ENCODE measurements at places on chromosomes 2 and 18.

- DNase-seq: no peak
These were observed 28.1 kb upstream of the ACTR3 start for GRCh38 chr2:113861740-113862139.

GRCh38 chr2:159936471-159936870, 125.9 kb downstream of the PLA2R1 start:
- no peak for DNase-seq

GRCh38 chr18:75582940-75583339, 155.4 kb upstream of the SMIM21 start:
- no peak for DNase-seq

DNA sequence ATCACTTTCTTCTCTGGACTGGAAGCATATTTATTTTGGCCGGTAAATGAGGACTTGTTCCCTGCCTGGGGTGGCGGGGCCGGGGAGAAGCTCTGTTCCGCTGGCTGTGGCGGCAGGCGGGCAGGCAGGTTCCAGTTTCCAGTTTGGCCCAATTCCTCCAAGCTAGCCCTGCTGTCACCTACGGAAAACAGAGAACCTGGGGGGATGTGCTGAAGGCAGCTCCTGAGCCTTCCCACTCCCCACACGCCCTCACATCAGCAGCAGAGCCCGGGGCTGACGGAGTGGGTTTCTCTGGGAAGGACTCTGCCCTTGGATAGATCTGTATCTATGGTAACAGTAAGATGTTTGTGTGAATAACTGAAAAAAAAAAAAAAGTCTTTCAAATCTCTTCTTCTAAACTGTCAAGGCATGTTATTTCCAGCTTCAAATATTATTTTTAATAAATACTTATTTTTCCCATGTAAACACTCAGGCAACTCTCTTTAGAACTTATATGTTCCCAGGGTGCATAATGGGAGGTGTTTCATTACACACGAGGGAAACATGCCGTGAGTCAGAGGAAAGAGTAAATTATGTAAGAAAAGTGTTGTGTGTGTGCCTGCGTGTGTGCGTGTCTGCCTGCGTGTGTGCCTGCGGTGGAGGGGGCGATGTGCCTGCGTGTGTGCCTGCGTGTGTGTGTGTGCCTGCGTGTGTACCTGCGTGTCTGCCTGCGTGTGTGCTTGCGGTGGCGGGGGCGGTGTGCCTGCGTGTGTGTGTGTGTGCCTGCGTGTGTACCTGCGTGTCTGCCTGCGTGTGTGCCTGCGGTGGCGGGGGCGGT, 116.1 kb upstream of the ZNF516 start:
- no peak for DNase-seq

- no peak for DNase-seq
These were observed 76.6 kb upstream of the LPIN2 start for GRCh38 chr18:3089579-3089978.

GRCh38 chr2:126714191-126714965, 58.4 kb downstream of the GYPC start:
- DNase-seq: no peak

DNA sequence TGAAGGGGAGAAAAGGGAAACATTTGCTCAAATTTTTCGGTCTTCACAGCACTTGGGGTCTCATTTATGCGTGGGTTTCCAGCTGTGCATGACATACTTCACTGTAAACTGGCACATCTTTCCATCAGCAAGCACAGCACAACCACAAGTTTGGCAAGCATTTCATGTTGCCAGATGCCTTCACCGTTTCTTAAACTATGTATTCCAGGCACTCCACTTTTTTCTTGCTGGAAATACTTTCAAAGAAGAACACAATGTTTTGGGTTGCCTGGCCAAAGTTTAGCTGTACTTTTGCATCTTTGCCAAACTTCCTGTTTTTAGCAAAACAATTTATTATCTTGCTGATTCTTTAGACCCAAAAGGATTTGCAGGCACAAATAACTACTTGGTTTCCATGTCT, 194.6 kb upstream of the MEIS1 start:
- no peak for DNase-seq

GRCh38 chr2:128159437-128159836, 68.4 kb downstream of the UGGT1 start:
- DNase-seq: no peak

DNA sequence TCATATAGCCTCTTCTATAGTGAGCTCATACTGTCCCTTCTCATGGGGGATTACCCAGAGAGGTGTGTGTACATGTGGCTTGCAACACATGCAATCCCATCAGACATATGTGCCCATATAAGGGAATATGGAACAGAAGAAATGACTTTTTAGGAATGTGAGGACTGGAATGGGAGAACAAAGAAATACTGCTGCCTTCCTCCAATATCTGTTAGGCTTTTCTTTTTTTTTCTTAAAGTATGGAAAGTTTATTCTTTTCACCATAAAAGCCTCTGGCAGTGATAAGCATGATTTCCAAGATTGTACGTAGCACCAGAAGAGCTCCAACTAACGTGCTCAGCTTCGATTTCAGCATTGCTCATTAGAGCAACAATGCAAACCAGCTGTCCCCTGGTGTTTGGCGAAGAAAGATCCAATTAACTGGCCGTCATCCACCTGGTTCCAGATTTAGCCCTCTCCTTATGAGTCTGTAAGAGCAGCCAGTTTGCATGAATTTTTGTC, 113.6 kb downstream of the ADCYAP1 start:
- no peak for DNase-seq

DNA sequence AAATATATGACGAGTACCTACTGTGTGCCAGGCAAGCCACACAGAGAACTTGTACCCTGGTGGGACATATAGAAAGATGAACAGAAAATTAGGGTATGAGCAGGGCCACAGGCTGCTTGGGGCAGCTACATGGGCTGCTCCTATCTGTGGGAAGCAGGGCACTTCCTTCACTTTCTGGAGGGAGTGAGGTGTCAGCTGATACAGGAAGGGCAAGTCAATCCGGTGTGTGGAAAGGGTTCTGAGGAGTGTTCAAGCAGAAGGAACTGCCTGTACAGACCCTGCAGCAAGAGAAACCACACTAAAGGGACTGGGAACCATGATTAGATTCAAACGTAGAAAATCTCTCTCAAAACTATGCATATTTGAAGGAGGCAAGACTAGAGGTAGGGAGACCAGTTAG, 58.6 kb upstream of the BCL11A start:
- no peak for DNase-seq

DNA sequence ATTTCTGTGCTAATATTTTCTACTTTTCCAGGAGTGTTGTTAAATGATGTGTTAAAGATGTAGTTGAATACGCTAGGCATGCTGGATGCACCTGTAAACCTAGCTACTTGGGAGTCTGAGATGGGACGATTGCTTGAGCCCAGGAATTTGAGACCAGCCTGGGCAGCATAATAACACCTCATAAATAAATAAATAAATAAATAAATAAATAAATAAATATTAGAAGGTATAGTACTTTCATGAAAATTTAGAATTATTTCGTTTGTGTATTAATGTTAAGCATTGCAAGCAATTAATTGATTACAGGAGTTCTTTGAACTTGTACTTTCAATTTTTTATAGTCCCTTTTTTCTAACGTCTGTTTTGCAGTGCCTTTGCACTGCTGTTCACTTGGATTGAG, 137.2 kb downstream of the ATP9B start:
- no peak for DNase-seq

DNA sequence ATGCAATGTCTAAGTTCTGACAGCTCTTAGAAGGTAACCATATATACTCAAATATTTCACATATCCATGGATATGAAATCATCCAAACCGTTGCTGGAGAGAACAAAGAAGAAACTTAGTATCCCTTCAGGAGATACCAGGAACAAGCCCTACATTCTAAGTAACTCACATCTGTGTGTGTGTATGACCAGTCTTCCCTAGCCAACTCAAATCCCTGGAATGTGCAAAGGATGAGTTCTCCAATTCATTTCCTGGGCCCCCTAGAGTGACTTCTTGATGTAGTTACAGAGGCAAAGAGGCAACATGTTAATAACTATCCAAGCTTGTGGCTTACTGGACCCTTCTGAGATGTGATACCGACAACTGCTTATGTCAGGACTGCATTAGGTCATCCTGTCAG, 20.1 kb downstream of the TPGS2 start:
- DNase-seq: no peak

DNA sequence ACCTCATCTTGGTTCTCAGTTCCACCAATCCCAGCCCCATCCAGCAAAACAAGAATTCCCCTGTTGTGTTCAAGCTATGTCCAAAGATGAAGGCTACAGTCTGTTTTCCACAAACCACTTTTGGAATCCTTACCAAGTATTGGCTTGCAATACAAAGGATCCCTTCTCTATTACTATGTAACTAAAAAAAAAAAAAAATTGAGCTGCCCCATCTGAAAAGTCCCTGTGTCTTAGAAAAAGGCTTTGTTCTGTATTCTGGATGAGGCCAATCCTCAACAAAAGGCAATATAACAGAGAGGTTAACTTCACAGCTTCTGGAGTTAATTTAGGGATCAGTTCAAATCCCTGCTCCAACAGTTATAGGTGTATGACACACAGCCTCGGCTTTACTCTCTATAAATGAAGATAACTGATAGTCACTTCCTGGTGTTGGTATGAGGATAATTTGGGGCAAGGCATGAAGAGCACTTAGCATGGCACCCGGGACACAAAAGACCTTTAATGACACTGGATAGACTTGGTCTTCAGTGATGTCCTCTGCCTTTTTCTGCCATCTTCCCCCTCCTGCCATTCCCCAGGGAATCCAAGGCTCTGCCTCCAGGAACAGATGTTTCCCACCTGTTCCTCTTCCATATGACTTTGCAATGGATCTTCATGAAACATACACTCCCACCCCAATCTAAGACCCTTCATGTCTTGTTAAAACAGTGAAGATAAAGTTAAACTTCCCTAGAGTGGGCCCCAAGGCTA, 61.2 kb upstream of the ATL2 start:
- DNase-seq: no peak

GRCh38 chr2:43441195-43441594, 154.6 kb downstream of the THADA start:
- no peak for DNase-seq

- no peak for DNase-seq
These were observed 296.9 kb upstream of the CDH19 start for GRCh38 chr18:66900837-66901236.

- DNase-seq: no peak
These were observed 266.8 kb downstream of the EN1 start for GRCh38 chr2:118580651-118581050.

GRCh38 chr2:60371219-60371618, 182.2 kb downstream of the BCL11A start:
- no peak for DNase-seq

GRCh38 chr2:176804392-176804791, 408.2 kb upstream of the HNRNPA3 start:
- no peak for DNase-seq

DNA sequence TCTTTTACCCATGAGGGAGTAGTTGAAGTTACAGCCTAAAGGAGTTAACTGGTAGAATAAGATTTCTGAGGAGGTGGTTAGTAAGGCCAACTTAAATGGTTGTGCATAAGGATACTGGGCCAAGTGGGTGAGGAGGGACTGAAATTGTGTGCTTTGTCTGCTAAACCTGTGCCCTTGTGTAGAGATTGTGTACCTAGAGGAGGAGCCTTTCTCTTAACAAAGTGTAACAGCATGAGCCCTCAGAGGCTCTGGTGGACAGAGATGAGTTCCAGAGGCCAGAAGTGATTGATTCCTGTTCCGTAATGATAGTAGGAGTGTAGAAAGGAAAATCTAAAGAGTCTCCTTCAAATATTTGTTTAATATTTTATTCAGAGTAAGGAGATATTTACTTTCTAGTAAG, 42.9 kb downstream of the OTX1 start:
- no peak for DNase-seq

GRCh38 chr2:127701651-127702394, 526 bp downstream of the SFT2D3 start:
- peak; percentile 78 for DNase-seq

DNA sequence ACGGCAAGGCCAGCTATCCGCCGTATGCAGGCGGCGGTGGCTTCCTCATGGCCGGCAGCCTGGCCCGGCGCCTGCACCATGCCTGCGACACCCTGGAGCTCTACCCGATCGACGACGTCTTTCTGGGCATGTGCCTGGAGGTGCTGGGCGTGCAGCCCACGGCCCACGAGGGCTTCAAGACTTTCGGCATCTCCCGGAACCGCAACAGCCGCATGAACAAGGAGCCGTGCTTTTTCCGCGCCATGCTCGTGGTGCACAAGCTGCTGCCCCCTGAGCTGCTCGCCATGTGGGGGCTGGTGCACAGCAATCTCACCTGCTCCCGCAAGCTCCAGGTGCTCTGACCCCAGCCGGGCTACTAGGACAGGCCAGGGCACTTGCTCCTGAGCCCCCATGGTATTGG, 3.1 kb downstream of the B3GNT7 start:
- no peak for DNase-seq

DNA sequence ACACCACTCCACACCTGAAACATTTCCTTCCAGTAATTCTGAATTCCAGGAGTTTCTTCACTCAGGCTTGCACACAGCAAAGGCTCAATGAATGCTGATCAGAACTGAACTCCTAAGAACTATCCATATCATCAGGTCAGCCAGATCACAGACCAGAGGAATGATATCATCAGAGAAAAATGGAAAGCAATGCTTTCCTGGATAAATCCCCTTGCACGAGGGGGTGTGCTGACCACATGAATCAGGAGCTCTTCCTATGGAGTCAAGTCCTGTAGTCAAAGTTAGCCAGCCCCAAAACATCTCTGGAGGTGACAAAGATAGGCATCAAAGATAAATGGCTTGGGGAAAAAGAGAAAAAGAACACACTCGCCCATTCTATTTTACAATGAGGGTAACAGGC, 83.8 kb upstream of the ACVR2A start:
- DNase-seq: no peak

DNA sequence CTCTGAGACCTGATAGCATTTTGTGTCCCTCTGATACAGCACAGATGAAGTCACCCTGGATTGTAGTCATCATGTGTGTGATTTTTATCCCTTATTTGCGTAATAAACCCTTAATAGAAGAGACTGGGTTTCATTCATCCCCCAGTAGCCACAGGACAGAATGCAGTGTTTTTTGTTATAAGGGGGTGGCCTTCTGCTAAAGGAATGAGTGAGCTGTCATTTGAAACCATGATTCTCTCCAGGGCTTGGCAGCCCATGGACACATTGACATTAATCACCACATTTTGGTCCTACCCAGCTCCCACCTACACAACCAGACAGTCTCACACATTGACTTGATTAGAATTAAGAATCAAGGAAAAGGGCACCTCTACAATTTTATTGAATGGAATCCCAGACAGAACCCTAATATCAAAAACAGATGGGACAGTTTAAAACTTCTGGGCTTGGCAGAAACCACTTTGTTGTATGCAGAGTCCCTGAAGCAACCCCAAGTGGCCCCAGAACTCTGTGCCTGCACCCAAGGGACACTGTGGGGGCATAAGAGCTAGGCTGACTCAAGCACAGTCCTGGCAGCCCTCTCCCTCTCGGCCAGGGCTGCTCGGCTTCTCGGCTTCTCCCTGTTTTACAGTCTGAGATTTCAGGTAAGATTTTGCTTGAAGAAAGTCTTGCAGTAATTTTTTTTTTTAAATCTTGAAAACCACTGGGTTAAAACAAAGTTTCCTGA, 254.0 kb upstream of the SLC14A2 start:
- no peak for DNase-seq

- no peak for DNase-seq
These were observed 11.6 kb downstream of the TMX3 start for GRCh38 chr18:68703326-68703725.

GRCh38 chr2:240809276-240809675, 10.7 kb downstream of the KIF1A start:
- DNase-seq: no peak

- no peak for DNase-seq
These were observed 17.5 kb upstream of the CXCR4 start for GRCh38 chr2:136135462-136135861.

- no peak for DNase-seq
These were observed 20.8 kb downstream of the SLC38A11 start for GRCh38 chr2:164934401-164935117.

GRCh38 chr2:71069376-71069775, 928 bp downstream of the NAGK start:
- no peak for DNase-seq
